ENCODE measurements at places on chromosomes 6 and 20.

GRCh38 chr20:19486446-19486845, 271.6 kb upstream of the RIN2 start:
- no peak for DNase-seq

DNA sequence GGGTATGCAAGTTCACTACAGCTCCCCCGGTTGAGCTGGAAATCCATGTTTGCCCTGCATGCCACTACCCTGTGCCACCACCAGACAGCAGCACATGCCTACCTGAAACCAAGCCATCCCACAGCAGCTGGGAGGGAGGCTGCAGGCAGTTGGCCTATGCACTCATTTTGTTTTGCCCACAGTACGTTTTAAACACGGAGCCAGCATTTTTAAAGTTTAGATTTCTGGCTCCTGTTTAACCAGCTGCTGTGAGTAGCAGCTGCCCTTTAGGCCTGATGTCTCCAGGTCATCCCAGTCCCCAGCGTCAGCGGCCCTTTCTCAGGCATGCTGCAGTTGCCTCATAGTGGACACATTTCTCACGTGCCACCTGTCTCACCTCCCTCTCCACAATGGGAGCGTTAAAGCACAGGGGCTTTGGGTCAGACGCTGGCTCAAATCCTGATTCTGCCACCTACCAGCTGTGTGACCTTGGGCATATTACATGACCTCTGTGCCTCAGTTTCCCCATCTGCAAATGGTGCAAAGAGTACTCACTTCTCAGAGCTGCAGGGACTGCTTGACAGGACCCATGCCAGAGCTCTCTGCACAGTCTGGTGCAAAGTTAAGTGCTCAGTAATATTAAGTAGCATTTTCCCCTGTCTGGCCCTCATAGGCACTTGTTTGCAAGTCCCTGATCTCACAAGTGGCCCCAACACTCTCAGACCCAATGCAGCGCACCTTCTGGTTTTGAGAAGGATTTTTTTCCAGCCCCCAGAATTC, 8.2 kb upstream of the UBE2V1 start:
- DNase-seq = peak; percentile 55

GRCh38 chr6:36383606-36384005, 3.9 kb downstream of the ETV7 start:
- no peak for DNase-seq

DNA sequence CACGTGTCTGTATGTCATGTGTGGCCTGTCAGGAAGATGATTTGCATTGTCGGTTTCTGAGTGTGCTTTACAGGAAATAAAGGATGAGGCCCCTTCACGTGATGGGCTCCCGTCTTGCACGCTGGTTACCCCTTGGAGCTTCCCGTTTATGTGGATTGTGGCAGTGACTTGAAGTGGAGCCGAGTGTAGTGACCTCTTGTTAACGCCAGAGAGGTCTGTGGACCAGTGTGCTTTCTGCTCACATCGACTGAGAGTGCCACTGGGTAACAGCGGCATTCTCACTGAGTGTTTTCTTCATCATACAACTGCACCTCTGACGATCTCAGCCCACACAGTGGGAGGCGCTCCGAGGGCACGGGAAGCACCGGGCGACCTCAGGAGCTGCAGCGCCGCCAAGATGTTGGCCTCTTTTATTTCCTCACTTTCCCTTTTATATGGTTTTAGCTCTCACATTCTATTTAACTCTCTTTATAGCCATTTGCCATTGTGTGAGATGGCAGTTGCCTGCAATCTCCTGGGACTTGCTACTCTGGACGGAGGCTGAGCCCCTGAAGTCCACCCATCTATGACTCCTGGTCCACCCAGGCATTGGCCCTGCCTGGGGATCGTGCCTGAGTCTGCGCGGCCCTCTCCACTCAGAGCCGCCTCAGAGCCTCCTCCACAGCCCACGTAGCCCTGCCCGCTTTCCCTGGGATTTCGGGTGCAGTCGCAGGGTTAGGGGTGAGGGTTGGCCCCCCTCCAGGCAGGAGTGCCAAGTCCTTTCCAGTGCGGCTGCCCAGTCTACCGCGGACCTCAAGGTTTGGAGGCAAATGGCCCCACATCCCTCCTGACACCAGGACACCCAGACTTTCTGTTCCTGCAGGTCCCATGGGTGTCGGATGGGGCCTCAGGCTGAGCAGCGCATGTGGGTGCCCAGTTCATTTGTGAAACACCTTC, 238.9 kb downstream of the ERMARD start:
- no peak for DNase-seq

- DNase-seq = no peak
Measured at GRCh38 chr6:141203902-141204575, 928.7 kb upstream of the GJE1 start.

All from NCI-H1105 treated with DMSO at 0.1 percent for 48 hours (cell line).